T-helper 2 cell (primary cell): ENCODE measurements at places on chromosomes 6 and 20.

- DNase-seq = peak; percentile 71
Observed at GRCh38 chr6:111478749-111479148, 4.3 kb downstream of the REV3L start.

DNA sequence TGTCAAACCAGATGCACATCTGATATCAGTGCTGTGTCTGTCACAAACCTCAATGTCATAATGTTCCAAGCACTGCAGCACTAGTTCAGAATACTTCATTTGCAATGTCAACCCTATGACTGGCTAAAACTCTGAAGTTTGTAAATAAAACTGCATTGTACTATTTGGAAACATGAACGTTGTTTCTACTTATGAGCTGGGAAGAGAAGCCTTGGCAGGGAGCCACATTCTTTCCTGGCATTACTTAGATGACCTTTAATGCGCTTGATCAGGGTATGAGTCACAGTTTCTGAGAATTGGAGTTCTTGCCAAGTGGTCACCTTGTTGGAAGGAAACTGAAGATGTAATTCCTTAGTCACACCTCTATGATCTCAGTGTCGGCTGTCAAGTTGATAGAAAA, 664.8 kb upstream of the MMS22L start:
- no peak for DNase-seq

GRCh38 chr6:152353440-152353839, 283.7 kb downstream of the SYNE1 start:
- no peak for DNase-seq

DNA sequence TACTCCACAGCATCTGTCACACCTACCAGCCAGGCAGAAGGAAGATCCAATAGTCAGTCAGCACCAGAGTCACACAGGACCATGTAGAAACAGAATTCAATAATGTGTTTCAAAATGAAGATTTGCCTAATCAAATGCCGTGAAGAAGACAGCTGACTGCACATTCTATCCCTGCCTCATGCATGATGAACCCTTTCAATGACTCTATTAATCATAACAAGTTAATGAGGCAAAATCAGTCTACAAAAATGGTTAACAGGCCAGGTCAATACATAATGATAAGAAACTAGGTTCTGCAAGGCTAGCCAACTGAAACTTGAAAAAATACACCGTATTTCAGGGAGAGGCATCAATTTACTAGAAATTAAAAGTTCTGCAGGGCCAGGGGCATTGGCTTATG, 6.7 kb upstream of the PNRC1 start:
- DNase-seq = no peak

GRCh38 chr6:38387971-38388370, 251.8 kb downstream of the BTBD9 start:
- DNase-seq = no peak

GRCh38 chr6:24543683-24544082, 48.9 kb downstream of the ALDH5A1 start:
- no peak for DNase-seq

DNA sequence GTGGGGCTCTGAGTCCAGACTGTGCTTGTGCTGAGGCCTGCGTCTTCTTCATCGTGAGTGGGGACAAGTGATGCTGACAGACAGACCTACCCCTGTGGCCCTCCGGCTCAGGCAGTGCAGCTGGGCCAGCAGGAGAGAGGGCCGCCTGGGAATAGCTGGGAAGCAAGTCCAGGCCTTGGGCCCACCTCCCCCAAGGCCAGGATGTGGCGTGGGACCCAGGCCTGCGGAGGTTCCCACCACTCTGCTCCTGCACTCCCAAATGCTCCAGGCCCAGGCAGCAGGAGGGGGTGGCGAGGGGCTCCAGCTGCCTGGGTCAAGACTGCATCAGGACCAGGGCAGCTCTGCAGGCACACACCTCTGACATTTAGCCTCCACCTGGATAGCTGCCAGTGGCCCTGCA, 38.3 kb downstream of the DAAM2 start:
- no peak for DNase-seq

DNA sequence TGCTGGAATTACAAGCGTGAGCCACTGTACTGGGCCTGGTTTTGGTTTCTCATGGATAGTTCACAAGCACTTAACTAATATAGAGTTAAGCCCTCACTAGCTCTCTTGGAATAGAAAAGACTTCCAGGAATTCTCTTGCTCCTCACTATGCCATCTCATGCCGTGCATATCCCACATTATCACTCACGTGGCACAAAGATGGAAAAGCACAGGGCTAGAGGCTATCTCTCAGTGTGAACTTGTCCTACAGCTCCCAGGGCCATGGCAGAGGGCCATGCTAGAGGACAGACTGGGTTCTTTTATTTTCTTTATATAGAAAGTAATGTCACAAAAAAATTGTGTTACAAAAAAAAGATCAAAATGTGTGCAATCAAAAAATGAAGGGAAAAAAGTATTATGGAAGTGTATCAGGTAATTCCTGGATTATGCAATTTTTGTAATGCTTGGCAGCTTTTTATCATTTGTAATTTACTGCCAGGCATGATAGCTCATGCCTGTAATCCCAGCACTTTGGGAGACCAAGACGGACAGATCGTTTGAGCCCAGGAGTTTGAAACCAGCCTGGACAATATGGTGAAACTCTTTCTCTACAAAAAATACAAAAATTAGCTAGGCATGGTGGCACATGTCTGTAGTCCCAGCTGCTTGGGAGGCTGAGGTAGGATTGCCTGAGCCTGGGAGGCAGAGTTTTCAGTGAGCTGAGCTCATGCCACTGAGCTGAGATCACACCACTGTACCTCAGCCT, 6.4 kb upstream of the SLC2A12 start:
- DNase-seq = no peak

DNA sequence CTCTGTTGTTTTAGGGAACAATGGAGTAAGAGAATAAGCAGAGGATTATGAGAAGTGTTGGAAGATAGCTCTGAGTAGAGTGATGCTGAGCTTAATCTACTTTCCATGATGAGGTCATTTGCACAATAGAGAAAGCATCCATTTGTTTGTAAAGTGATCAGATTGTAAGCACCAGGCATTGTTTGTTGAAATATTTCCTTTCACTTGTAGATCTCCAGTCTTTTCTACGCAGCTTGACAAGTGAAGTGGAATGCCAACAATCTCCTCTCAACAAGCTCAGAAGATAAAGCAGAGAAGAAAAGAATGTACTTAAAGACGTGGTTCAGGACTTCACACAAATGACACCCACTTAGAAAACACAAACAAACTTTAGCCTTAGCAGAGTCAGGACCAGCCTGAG, 80.1 kb upstream of the MARCKS start:
- DNase-seq = no peak

DNA sequence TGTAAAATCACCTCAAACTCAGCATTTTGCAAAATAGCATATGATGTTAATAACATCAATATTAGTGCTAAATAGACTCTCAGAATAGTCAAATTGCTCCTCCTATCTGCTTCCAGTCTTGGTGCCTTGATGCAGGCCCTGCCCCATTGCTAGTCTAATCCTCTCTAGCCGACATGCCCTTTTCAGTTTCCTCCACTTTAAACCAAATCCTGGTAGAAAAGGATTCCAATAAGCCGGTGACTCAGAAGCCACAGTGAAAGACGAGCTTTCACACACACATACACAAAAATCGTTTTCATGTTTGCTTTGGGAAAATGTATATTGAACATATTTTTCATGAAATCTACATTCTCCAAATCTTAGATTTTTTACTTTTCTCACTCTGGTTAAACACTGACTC, 203.1 kb downstream of the LMBRD1 start:
- no peak for DNase-seq

- no peak for DNase-seq
Observed at GRCh38 chr20:14600527-14600926, 263.1 kb upstream of the FLRT3 start.

DNA sequence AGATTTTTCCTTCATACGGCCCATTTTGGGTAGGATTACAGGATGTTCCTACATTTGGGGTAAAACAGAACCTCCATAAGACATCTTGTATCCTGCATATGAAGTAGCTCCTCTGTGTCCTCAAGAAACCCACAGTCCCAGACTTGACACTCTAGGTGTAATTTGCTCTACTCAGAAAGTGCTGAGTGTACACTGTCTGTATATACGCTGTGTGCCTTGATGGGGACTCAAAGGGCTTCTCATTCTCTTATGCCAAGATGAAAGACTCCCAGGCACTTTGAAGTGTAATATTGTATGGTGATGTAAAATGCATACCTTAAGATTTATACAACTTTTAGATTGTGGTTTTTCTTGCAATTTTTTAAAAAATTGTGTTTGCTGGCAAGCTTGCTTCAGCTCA, 5.2 kb downstream of the TFAP2D start:
- DNase-seq = no peak

GRCh38 chr6:155486721-155487294, 31.2 kb upstream of the NOX3 start:
- no peak for DNase-seq

DNA sequence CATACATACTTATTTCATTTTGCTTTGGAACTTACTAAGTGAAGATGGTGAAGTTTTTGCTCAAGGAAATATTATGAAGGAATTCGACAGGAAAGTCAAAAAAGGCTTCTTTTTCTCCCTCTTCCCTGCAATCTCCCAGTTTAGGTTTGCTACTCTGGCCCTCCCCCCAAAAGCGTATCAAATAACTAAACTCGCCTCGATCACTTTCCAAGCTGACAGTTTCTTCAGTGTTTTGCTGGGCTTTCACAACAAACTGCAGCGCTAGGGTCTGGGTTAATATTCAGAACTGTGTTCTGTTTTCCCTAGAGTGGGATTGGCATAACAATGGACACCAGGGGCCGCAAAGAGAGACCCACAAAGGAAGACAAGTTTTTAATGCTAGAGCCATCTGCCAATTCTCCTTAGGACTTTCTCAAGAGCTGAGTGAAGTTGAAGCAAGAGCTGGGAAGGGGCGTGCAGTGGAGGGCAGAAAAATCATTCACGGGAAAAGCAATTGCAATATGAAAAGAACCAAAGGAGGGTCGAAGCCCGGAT, 57.8 kb downstream of the ATP9A start:
- DNase-seq = no peak

DNA sequence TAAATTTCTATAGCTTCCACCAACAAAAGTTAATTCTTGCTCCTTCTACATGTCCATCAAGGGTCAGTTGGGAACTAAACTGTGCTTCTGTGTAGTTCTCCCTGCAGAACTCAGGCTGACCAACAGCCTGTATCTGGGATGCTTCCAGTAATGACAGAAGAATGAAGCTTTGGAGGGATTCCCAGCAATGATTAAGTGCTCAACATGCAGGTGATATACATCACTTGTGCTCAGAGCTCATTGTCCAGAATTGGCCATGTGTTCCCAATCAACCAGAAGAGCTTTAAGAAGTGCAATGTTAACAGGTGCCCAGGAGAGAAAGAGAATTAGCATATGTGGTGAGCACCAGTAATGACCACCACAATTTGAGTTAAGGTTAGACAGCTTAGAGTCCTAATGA, 37.4 kb upstream of the SNRPB2 start:
- DNase-seq = no peak

GRCh38 chr6:71332012-71332411, 43.4 kb downstream of the OGFRL1 start:
- DNase-seq = no peak

- no peak for DNase-seq
Observed at GRCh38 chr20:40610730-40611129, 78.3 kb downstream of the MAFB start.

- peak; percentile 56 for DNase-seq
Observed at GRCh38 chr6:31822036-31822821, 5.3 kb upstream of the HSPA1B start.

DNA sequence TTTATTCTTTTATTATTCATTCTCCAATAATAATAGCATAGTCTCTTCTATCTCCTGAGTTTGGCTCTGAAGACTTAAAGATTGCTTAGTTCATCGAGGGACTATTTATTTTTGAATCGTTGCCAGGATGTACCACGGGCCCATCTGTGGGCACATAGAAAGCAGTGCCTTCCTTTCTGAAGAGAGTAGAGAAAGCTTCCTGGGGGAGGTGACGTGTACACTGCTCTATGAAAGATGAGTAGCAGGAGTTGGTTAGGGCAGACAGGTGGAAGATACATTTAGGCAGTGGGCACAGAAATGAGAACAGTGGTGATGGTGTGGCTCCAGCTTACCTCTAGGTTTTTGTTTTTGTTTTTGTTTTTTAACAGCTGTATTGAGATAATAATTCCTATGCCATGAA, 98.4 kb downstream of the CDKAL1 start:
- peak; percentile 61 for DNase-seq

- DNase-seq = no peak
Observed at GRCh38 chr6:170131351-170131750, 159.5 kb downstream of the DLL1 start.

DNA sequence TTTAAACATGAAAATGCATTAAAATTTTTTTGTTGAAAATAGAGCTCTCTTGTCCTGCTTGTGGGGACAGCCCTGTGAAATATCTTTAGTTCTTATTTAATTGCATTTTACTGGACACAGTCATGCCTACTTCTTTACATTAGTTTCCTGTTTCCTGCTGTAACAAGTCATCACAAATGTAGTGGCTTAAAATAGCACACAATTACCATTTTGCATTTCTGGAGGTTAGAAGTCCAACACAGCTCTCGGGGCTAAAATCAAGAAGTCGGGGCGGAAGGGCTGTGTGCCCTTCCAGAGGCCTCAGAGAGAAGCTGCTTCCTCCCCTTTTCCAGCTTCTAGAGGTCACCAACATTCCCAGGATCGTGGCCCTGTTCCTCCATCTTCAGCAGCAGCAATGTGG, 29.4 kb downstream of the PNLDC1 start:
- DNase-seq = no peak

DNA sequence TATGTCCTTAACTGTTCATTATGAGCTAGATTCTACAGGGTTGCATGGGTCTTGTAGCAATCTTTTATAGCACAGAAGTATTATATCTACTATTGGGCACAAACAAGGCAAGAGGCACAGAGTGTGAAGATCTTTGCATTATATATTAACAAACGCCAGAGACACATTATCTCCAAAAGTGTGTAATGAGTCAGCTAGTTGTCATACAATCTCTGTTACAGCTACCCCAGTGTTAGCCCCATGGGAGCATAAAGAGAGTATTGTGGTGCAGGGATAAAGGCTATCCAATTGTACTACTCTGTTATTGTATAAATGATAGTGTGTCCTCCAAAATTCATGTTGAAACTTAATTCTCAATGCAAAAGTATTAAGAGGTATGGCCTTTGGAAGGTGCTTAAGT, 148.4 kb upstream of the RIMS1 start:
- DNase-seq = no peak

DNA sequence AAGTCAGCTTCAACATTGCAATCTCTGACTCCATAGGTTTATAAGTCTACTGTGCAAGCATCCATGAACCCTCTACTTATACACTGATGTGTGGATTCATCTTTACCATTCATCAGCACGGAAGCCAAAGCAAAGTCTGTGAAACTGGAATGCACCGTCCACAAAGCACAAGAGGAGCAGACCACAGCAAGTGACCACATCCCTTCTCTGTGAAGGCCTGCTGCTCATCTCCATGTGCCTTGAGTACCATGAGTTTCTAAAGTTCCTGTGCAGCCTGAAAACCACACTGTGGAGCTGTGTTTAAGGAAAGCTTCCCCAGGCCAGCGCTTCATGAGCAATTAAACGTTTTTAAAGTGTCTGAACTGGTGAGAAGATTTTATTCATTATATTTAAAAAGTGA, 20.0 kb downstream of the GABRR1 start:
- DNase-seq = no peak

- DNase-seq = no peak
Observed at GRCh38 chr6:16676978-16677377, 84.3 kb downstream of the ATXN1 start.
